ENCODE measurements at places on chromosomes 5 and 9.

- DNase-seq, result no peak
Measured at GRCh38 chr9:113931140-113931539, 55.0 kb downstream of the ZNF618 start.

DNA sequence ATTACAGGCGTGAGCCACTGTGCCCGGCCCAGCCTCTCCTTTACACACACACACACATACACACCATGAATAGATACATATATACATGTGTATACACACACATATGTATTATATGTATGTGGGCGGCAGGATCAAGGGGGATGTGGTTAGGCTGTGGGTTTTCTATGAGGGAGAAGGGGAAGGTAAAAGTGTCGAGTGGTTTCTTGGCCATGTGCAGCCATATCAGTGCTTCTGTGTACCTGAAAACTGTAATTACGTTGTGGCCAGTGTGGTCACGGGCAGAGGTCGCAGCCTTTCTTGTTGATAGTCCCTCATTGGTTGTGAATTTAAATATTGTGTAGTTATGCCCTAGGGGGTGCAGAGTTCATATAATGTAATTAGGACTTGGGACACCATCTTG lies 16.5 kb downstream of the CDK20 start:
- DNase-seq, result no peak

DNA sequence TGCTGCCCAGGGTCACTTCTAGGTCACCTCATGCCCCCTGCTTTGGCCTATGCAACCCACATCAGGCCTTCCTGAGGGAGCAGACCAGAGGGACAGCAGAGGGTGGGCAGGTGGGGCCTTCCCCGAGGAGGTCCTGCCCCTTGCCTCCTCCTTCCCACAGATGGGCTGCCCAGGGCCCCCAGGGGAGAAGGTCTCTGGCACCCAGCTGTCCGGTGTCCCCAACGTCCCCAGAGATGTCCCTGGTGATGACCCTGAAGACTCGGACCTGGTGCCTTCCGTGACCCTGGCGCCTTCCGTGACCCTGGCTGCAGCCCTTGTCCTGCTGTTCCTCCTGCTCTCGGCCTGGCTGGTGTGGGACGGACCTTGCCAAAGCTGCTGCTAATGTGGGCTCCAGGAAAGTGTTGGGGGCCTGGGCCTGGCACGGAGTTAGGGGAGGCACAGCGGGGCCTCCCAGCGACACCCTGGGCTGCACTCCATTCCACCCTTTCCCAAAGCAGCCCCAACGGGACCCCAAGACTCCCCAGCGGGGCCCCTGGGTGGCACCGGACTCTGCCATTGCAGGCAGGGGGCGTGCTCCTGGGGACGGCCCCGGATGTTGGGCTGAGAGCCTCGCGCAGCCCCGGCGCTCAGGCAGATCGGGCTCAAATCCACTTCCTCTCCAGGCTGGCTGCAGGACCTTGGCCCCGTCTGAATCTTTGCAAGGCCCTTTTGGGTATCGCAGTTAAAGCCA lies 6.8 kb upstream of the SLC2A6 start:
- no peak for DNase-seq

- DNase-seq, result no peak
Measured at GRCh38 chr9:137156567-137157375, 13.1 kb downstream of the LRRC26 start.

DNA sequence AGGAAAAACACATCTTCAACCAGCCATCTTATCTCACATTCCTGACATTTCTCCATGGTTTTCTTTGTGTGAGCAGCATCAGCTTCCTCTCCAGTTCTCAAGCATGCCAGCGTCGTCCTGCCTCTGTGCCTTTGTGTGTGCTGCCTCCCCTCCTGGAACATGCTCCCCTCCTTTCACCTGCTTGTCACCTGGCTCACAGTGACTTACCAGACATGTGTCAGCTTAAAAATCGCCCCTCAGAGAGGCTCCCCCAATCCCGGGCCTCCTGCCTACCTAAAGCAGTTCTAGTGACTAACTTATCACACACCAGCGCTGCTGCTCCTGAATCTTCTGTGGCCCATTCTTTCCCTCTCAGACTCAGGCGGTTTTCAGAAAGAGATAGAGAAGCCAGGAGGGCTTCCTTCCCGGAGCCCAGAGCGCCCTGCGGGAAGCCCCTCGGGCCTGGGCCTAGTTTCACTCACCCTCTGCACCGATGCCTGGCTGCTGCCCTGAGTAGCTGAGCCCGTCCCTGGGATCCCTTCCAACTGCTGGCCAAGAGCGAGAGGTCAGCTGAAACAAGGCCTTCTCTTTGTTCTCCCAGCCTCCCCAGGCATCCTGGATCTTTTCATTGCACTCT lies 51.1 kb upstream of the MVB12B start:
- DNase-seq, result peak; percentile 14

DNA sequence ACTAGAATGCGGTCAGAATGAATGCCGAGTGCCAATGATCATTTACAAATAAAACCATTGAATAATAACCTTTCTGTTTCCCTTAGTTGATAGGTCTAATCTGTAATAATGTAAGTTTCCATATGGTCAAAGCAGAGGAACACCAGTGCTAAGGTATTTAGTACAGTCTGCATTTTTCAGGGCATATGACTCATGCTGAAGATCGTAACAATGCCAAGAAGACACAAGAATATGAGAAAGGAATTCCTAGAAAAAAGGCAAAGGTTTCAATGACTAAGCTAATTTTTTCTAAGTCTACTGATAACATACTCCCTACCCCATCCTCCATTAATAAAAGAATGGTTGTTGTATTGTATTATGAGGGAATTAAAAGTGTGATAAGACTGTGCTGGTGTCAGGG lies 2.8 kb downstream of the OR1L8 start:
- DNase-seq, result no peak

DNA sequence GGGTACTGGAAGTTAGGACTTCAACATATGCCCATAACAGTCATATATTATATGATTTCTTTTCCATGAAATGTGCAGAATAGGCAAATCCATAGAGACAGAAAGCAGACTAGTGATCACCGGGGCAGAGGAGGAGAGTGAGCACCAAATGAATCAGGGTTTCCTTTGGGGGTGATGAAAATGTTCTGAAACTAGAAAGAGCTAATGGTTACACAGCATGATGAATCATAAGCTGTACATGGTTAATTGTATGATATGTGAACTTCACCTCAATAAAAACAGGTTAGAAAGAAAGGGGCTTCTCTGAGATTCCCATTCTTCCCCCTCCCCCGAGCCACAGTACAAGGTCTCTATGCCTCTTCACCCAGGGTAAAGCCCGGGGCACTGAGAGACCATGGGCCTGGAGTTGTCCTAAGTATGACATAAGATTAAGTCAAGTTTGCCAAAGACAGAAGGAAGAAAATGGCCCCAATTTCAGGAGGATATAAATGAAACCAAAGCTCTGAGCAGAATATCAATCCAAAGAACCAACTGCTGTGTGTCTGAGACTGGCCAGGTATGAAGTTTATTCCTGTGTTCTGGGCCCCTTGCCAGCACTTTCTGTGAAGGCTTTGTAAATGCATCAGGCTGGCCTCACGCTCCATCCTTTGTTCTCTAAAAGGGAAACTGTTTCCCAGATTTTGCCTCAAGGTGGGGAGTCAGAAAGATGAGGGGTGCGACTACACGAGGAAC lies 243.8 kb downstream of the CDK5RAP2 start:
- no peak for DNase-seq

GRCh38 chr9:70040376-70040903 lies 3.2 kb upstream of the MAMDC2 start:
- DNase-seq, result no peak

DNA sequence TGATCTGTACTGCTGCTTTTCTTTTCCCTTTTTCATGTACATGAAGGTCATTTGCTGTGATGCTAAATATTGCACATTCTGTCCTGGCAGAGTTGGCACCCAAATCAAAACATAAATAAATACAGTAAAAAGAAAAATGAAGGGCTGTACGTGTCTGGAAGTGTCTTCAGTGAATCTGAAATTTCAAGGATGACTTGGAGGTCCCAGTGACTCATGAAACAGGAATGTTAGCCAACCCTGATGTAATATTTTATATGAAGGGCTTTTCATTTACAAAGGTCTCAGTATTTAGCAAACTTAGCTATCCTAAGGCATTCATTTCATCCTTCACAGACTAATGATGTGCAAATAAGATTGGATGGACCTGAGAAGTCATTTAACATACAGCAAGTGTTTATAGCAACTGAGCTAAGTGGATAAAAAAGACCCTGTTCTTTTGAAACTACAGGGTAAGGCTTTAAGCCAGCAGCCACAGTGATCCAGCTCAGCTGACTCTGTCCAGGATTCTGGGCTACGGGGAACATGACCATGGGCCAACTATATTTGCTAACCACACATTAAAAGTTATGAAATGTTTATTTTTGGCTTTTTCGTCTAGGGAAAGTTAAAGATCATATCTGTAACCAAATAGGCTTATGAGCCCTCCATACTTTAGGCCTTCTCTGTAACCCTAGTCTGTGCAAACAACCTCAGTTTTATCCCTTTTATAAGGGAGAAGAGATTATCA lies 104.0 kb upstream of the DMRTA1 start:
- no peak for DNase-seq

GRCh38 chr5:54401515-54401914 lies 54.0 kb upstream of the HSPB3 start:
- DNase-seq, result no peak

DNA sequence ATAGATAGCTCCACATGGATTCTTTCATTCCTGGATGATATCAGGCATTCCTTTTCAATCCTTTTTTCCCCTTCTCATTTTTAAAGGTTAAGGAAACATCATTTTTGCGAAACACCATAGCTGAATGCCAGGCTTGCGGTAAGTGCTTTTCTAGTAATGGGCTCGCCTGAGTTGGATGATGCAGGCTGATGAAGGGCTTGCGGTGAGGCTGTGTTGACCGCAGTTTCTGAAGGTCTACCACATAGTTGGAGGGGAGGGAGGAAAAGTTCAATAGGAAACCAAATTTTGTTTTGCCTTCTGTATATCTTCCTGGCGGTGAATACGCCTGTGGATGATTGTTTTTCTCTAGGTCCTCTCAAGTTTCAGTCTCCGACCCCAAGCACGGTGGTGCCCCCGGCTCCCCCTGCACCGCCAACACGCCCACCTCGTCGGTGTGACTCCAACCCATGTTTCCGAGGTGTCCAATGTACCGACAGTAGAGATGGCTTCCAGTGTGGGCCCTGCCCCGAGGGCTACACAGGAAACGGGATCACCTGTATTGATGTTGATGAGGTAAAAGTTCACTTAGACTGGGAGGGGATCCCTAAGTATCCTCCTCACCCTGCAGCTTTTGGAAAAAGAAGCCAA lies 24.3 kb downstream of the THBS4 start:
- DNase-seq, result no peak

DNA sequence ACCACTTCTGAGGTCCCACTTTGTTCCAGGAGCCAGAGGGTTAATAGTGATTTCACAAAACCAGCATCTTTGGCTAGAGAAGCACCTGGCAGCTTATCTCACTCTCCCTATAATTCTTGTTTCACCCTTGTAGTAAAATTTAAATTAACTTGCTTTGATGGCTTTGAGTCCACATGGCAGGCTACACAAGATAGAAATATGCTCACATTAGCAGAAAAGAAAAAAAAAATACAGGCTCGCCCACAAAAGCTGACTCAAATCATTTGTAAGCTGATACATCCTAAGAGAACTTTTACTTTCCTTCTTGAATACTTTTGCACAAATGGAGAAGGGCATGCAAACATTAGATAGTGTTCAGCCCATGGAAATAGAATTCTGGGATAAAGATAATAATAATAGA lies 36.2 kb downstream of the TNFSF15 start:
- no peak for DNase-seq

- no peak for DNase-seq
Measured at GRCh38 chr5:143271431-143271830, 132.1 kb downstream of the NR3C1 start.

- peak; percentile 51 for DNase-seq
Measured at GRCh38 chr9:137218754-137219271, 3.2 kb downstream of the RNF208 start.

- DNase-seq, result no peak
Measured at GRCh38 chr5:133681896-133682295, 69.6 kb upstream of the FSTL4 start.

GRCh38 chr5:117667105-117667504 lies 1092.5 kb upstream of the SEMA6A start:
- DNase-seq, result no peak

DNA sequence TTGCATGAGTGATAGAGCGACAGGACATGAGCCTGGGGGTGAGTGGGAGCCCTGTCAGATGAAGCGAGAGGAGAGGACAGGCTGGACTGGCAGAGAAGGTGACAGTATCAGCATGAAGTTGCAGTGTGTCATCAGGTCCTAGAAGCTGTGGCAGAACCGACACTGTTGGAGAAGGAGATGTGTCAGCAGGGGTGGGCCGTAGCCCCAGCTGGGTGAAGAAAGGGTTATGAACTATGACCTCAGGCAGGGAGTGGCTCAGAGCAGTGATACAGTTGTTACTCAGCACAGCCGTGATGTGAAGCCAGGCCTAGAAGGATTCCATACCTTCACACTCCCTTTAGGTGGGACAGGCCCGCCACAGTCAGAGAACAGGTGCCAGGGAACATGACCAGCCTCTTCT lies 7.6 kb downstream of the PCYOX1L start:
- DNase-seq, result no peak

GRCh38 chr5:36059571-36060419 lies 6.9 kb downstream of the UGT3A2 start:
- DNase-seq, result no peak

- no peak for DNase-seq
Measured at GRCh38 chr9:91245431-91246313, 116.0 kb downstream of the AUH start.

DNA sequence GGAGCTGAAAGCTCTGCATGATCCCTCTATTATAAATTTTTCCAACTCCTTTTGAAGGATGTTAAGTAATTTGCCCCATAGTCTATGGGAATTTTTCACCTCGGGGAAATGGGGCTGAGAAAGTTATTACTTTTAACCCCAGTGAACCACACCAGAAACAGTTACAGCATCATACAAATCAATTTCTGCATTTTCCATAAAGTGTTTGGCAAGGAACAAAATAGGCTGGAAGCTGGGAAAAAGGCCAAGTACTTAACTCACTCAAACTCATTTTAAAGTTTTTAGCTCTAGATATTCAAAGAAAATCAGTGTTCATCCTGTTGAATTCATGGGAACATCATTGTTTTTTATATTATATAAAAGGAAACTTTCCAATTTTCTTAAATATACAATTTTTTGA lies 160.9 kb downstream of the SH3GL2 start:
- DNase-seq, result no peak

DNA sequence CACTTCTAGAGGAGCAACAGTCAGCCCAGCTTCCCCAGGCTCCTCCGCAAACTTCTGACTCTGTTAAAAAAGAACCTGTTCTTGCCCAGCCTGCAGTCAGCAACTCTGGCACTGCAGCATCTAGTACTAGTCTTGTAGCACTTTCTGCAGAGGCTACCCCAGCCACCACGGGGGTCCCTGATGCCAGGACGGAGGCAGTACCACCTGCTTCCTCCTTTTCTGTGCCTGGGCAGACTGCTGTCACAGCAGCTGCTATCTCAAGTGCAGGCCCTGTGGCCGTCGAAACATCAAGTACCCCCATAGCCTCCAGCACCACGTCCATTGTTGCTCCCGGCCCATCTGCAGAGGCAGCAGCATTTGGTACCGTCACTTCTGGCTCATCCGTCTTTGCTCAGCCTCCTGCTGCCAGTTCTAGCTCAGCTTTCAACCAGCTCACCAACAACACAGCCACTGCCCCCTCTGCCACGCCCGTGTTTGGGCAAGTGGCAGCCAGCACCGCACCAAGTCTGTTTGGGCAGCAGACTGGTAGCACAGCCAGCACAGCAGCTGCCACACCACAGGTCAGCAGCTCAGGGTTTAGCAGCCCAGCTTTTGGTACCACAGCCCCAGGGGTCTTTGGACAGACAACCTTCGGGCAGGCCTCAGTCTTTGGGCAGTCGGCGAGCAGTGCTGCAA lies 72.8 kb downstream of the NUP214 start:
- no peak for DNase-seq

Data from heart right ventricle (tissue), 16 donors.